Left ventricle myocardium inferior (tissue), 1 donor: ENCODE measurements at places on chromosomes 1 and 21. TPM values are rescaled to one million over a fixed set of nuclear protein-coding genes. Genes with fewer than 3 reads are reported as not detected.

LIN28A gene
- total RNA-seq = not detected

CD1D gene
- total RNA-seq = 1.4 TPM

RGS18 gene
- 0.71 TPM for total RNA-seq

KLHDC9 gene
- 9.1 TPM for total RNA-seq

FAM3B gene
- total RNA-seq = not detected

RGS2 gene
- total RNA-seq = 15.8 TPM

- DNase-seq = no peak
Observed at GRCh38 chr1:207891148-207891547, 19.8 kb downstream of the CD34 start.

DNA sequence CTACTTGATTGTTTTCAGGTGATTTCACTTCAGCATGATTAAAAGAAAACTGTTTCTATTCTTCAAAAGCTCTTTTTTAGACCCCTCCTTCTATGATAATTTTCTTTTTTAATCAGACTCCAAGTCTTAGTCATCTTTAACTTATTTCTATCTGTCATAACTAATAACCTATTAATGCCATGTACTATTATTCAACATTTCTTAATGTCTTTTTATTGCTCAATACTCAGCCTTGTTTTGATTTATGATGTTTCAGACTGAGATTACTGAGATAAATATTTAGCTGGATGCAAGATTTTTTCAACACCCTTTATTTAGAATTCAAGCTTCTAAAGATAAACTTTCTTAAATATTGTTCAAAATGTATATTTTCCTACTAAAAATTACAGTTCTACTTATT, 53.6 kb downstream of the ATP6V1G3 start:
- DNase-seq = no peak

DNA sequence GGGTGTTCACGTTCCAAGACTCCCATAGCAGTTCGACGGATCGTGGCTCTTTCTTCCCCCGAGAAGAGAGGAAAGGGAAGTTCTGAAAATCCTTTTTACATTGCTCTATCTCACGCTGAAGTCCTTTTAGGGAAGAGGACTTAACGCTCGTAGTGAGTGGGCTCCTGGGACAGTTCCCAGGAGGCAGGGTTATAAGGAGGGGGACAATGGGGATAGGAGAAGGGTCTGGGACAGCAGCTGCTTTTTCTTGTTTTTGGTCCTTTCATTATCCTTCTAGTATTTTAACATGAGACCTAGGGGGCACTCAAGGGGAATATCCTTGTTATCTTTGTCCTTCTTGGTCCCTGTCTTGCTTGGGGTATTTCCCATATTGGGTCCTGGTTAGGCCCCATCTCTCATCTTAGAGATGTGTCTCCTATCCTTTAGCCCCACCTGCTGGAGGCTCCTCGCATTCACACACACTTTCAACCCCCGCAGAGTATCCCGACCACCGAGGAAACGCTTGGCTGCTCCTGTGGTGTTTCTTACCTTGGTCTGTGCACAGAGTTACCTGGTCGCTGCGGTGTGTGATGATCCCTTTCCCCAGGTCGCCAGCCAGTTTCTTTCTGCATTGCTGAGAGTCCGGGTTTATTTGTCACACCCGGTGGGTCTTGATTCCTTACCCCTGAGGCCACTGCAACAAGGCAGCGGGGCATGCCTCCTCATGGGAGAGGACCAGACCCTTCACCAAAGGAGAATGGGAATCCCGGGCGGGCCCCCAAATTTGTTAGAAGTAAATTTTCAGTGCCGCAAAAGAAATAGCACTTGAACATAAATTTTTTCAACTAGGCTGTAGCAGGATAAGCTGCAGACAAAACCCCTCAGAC, 29.7 kb downstream of the SCCPDH start:
- peak; percentile 44 for DNase-seq

- DNase-seq = no peak
Observed at GRCh38 chr1:210598135-210598652, 269.5 kb downstream of the HHAT start.

DNA sequence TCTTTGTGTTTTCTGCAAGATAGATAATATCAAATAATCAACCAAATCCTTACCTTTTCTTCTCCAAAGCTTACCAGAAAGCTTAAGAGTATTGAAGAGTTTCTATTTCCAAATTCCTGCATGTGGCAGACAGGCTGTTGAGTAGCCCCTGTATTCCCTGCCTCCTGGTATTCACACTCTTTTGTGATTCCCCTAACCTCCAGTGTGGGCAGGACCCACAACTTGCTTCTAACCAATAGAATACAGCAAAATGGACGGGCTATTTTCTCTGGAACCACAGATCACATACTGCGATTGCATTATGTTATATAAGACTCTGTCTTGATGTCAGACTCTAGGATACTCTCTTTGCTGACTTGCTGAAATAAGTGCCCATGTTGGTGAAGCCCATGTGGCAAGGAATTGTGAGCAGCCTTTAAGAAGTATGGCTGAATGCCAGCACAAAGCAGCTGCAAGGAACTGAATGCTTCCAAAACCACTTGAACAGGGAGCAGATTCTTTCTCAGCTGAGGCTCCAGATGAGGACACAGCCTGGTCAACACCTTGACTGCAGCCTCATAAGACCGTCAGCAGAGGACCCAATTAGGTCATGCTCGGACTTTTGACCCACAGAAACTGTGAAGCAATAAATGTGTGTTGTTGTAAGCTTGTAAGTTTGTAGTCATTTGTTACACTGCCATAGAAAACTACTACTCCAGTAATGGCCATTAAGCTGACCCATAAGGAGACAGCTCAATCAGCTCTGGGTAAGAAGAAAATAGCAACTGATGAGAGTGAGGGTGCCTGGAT, 47.9 kb upstream of the PLXNA2 start:
- DNase-seq = no peak

GRCh38 chr1:31127266-31127665, 61.7 kb upstream of the PUM1 start:
- no peak for DNase-seq

- DNase-seq = no peak
Observed at GRCh38 chr1:33057095-33057494, 20.4 kb upstream of the AK2 start.

DNA sequence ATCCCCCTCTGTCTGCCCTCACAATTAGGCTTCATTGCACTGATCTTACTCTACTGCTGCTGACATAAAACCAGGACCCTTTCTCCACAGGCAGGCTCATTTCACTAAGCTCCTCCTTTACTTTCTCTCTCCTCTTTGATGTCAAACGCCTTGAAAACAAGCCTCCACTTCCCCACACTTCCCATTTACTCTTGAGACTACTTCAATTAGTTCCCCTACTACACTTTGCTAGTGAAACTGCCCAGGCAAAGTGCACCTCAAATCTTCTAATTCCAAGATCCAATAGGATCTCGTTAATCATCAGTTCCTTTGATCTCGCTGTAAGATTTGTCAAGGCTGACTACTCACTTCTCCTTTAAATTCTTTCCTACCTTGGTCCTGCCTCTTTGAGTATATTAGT, 5.9 kb upstream of the CDC20 start:
- DNase-seq = no peak

- no peak for DNase-seq
Observed at GRCh38 chr1:181386340-181386739, 97.0 kb upstream of the CACNA1E start.

GRCh38 chr1:24284156-24284471, 35.0 kb upstream of the GRHL3 start:
- DNase-seq = no peak

- no peak for DNase-seq
Observed at GRCh38 chr1:40004857-40005256, 35.7 kb upstream of the CAP1 start.

GRCh38 chr1:221327954-221328353, 413.9 kb downstream of the DUSP10 start:
- DNase-seq = no peak

DNA sequence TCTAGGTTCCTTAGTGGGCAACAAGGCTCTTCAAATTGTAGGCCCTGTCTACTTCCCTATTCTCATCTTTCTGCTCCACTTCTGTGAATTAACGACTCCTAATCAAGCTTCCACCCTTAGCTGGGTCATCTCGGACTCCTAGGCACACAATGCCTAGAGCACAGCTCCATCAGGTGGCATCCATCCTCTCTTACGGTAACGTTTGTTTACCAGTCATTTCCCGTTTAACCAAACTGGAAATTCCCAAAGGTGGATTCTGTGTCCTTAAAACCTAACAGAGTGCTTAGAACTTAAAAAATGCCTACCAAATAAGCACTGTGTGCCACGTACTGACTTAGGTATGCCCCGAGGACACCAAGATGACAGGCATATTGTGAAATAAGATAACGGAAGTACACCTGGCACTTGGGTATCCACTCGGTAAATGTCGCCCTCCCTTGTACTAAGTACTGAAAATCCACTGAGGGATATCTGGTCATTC, 1.5 kb downstream of the PARP1 start:
- DNase-seq = no peak

DNA sequence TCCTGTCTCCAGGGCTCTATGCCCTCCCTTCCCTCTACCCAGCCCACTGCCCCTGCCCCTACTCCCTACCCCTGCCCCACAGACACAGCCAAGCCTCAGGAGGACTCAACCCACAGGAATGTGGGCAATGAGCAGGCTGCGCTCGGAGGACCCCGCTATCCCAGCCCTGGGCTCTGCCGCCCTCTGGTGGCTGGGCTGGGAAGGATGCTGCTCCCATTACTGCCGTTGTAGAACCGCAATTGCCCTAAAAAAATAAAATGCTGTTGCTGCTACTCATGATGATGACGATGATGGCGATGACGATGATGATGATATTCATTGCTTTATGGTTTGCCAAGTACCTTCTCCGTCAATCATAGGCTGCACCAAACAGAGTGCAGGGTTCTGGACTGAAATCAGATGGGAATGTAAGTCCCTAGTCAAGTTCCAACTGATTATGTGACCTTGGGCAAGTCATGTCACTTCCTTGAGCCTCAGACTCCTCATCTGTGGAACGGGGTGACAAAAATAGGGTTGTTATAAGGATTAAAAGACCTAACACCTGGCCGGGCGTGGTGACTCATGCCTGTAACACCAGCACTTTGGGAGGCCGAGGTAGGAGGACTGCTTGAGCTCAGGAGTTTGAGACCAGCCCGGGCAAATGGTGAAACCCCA, 24.6 kb downstream of the ARHGEF19 start:
- DNase-seq = peak; percentile 79

GRCh38 chr1:202568410-202568809, 141.8 kb downstream of the SYT2 start:
- no peak for DNase-seq

GRCh38 chr1:223645903-223646302, 19.6 kb downstream of the CAPN8 start:
- no peak for DNase-seq

DNA sequence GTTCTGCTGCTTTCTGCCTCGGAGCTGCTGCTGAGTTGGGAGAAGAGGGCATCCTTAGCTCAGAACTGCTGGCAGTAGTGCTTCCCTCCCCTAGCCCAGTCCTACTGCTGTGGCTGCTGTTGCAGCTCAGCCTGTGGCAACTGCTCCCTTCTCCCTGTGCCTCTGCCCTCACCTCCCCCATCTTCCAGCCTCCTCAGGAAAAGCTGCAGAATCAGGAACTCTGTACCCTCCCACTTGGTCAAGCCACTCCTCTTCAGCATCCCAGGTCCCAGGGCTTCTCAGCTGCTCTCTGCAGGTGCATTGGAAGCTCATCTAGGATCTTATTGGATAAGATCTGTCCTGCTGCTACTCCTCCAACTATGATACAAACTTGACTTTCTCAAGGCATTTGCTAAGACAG, 316.7 kb downstream of the BRINP2 start:
- no peak for DNase-seq

GRCh38 chr1:9784508-9785133, 39.1 kb downstream of the CLSTN1 start:
- no peak for DNase-seq

DNA sequence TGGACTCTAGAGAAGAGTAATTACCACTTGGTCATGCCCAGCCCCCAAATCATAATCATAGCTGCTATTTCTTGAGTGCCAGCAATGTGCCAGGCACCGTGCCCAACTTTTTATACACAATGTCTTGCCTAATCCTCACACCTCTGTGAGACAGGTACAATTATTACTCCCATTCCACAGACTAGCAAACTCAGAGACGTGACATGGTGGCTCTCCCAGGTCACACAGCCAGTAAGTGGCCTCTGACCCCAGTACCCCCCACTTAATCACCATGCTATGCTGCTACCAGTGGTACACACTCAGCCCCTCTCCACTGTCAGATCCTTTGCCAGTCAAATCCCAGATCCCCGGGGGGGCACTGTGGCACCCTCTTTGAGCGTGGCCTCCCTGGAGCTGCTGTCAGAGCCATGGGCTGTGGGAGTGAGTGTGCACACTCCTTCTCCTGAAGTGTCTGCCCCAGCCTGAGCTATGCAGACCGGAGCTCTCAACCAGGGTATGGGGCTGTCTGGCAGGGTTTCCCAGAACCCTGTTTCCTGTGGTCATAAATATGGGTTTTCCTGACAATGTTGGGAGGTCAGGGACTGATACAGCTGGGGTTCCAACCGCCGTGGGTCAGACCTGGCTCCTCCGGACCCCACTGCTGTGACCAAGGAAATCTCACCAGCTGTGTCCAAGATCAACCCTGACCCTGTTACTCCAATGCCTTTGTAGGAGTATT, 51.8 kb downstream of the LACTBL1 start:
- peak; percentile 37 for DNase-seq

- DNase-seq = no peak
Observed at GRCh38 chr1:209780268-209780667, 4.1 kb downstream of the C1orf74 start.

- no peak for DNase-seq
Observed at GRCh38 chr1:216119600-216119999, 303.6 kb downstream of the USH2A start.

DNA sequence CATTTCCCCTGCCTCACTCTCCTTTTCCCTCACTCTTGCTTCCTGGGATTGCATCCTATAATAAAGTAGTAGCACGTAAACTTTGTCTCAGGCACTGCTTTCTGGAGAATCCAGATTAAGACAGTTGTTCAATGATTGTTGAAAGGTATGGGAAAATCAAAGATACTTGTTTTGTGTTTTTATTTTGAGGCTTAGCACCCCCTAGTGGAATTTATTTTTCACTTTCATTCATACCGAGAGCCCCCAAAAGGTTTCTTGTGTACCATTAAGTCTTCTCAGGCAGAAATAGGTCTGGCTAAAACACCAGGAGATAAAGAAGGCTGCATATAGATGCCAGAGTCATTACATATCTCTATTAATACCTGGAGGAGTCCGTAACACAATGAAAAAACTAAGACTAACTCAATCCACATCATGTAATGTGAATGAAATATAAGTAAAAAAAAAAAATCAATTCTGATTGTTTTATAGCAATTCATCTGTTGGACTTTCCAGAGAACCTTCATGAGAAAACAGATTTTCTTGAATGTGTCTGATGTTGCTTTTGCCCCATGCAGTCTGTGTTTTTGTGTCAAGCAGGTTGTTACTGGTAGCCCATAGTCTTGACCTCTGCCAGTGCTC, 103.5 kb downstream of the RPE65 start:
- no peak for DNase-seq

GRCh38 chr1:66316464-66317247, 217.3 kb upstream of the SGIP1 start:
- no peak for DNase-seq
